Activated CD4-positive, alpha-beta T cell treated with anti-CD3 and anti-CD28 coated beads, Interleukin-2, amount 50 U/mL, for 1 hour (primary cell): ENCODE measurements at places on chromosomes 5 and 9.

GRCh38 chr9:20783057-20784038 is 99.3 kb downstream of the FOCAD start:
- DNase-seq = no peak

- no peak for DNase-seq
These were observed 6.0 kb downstream of the BARX1 start for GRCh38 chr9:93949073-93949693.

DNA sequence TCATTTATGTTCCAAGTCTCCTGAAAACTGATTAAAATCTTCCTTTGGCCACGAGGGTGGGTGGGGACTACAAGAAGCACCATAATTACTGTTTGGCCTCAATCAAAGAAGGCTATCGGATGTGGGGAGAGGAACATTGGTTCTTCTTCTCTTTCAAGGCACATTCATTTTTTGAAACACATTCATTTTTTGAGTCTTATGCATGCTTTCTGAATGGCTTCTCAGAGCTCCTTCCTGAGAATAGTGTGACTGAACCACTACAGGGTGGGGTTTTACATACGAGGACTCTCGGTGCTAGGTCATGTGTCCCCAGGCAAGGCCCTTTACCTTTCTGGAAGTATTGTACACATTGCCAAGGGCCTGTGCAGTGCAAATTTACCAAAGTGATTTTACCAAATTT is 7.0 kb upstream of the GRIA1 start:
- no peak for DNase-seq

DNA sequence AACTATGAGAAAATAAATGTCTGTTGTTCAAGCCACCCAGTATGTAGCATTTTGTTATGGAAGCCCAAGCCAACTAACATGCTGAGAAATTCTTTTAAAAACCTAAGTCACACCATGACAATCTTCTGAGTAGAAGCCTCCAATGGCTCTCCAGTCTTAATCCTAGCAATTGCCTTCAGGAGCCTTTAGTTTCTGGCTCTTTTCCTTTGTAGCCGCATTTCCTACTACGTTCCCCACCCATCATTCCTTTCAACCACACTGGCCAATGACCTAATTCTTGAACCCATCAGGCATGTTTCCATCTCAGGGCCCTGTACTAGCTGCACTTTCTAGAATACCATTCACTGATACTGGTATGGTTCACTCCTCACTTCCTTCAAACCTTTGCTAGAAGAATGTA is 2.1 kb upstream of the MRPS30 start:
- no peak for DNase-seq

GRCh38 chr5:180175015-180175431 is 34.0 kb downstream of the RASGEF1C start:
- DNase-seq = no peak

- no peak for DNase-seq
These were observed 80.1 kb downstream of the TRIM32 start for GRCh38 chr9:116767219-116767618.
